ENCODE measurements at places on chromosomes 5 and 9. TPM values are rescaled to one million over a fixed set of nuclear protein-coding genes. Genes with fewer than 3 reads are reported as not detected.

The ARHGEF37 gene
- total RNA-seq = 0.61 TPM

GRCh38 chr5:128587275-128587674 is 49.2 kb upstream of the FBN2 start:
- no peak for DNase-seq

DNA sequence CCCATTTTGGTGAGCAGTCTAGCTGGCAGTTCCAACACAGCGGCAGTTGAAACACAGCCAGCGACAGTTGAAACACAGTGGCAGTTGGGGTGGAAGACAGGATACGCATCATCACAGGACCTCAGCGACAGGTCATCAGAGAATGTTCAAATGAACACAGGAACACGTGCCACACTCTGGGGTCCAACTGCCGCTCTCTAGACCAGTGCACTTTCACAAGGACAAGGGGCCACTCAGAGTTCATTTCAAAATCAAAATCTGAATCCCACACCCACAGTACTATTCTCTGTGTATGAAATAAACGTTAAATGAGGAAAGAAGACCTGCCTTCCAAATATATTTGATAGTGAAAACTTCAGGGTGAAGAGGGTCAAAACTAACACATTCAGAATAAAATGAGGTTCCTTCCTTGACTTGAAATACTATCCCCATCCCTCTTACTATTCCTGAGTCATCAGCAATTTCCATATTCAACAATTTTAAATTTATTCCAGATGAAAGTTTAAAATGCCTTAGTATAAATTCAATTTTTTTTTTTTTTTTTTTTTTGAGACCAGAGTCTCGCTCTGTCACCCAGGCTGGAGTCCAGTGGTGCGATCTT is 53.0 kb upstream of the SIMC1 start:
- no peak for DNase-seq

The CSF2 gene
- total RNA-seq = 0.82 TPM
